Activated T-helper 1 cell treated with anti-CD3 and anti-CD28 coated beads, Interleukin-2, amount 50 U/mL, for 16 hours (primary cell): ENCODE measurements at places on chromosomes 7 and 10.

- no peak for DNase-seq
Measured at GRCh38 chr7:122770686-122771335, 68.1 kb upstream of the RNF148 start.

GRCh38 chr10:67772894-67773511 is 65.0 kb downstream of the DNAJC12 start:
- no peak for DNase-seq

DNA sequence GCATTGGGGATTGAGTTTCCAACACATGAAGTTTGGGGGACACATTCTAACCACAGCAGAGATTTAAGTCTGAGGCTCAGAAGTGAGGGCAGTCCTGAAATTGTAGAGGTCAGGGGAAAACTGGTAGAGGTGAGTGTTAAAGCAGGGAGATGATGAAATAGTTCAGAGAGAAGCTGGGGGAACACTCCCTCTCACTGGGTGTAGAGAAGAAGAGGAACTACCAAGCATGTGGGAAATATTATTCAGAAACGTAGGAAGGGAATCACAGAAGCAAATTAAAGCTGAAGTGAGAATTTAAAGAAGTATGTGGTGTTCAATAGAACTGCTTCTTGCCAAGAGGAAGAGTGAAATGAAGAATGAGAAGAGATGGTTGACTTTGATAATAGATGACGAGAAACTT is 121.5 kb upstream of the FAM3C start:
- no peak for DNase-seq

GRCh38 chr7:1386623-1387220 is 72.5 kb downstream of the MICALL2 start:
- DNase-seq, result no peak

- DNase-seq, result peak; percentile 30
Measured at GRCh38 chr10:110009736-110010475, 2.1 kb downstream of the ADD3 start.
